ENCODE measurements at places on chromosomes 4 and X.

GRCh38 chrX:48935301-48935670, 16.5 kb upstream of the PIM2 start:
- DNase-seq: no peak

GRCh38 chr4:105088110-105088879, 58.4 kb upstream of the TET2 start:
- DNase-seq: peak; percentile 92

DNA sequence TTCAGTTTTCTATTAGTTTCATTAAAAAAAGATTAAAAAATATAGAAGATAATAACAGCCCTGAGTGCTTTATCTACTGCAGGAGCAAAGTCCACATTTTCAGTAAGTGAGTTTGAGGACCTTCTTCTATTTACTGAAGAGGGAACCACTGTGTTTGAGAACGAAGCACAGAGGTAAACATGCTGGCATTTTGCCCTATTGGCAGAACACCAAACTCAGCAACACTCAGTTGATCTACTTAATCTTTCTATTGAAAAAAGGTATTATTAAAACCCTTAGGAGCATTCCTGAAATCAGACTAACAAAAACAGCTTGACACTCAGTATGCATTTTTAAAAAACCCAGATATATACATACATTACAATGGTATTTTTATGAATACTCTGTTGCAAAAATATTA, 1496.7 kb downstream of the TECRL start:
- DNase-seq: no peak

DNA sequence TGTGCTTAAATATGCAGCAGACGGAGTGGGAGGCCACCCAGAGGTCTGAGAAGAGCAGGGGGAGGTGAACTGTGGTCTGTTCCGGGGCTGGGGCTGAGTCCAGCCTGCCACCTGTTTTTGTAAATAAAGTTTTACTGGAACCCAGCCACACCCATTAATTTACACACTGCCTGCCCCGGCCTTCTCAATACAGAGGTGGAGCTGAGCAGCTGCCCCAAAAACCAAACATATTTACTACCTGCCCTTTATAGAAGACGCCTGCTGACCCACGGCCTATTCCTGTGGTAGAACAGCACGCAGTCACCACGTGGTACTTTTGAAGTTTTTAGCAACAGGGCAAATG, 45.9 kb downstream of the FGFRL1 start:
- no peak for DNase-seq
